Stimulated activated CD4-positive, alpha-beta T cell treated with anti-CD3 and anti-CD28 coated beads, TNF-alpha, amount 100 ng/mL, for 1 hour (primary cell): ENCODE measurements at places on chromosomes 1 and 21.

DNA sequence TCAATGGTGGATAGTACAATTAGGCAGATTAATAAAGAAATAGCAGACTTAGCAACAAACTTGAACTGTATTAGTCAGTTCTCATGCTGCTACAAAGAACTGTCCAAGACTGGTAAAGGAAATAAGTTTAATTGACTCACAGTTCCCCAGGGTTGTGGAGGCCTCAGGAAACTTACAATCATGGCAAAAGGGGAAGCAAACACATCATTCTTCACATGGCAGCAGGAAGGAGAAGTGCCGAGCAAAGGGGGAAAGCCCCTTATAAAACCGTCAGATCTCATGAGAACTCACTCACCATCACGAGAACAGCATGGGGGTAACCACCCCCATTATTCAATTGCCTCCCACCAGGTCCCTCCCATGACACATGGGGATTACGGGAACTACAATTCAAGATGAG is 27.1 kb upstream of the PDE4B start:
- DNase-seq = no peak

GRCh38 chr1:246476771-246477170 is 30.3 kb downstream of the SMYD3 start:
- no peak for DNase-seq

- DNase-seq = no peak
Measured at GRCh38 chr1:173861731-173862145, 6.1 kb downstream of the GAS5 start.

GRCh38 chr1:85940656-85941306 is 215.8 kb downstream of the COL24A1 start:
- DNase-seq = no peak

DNA sequence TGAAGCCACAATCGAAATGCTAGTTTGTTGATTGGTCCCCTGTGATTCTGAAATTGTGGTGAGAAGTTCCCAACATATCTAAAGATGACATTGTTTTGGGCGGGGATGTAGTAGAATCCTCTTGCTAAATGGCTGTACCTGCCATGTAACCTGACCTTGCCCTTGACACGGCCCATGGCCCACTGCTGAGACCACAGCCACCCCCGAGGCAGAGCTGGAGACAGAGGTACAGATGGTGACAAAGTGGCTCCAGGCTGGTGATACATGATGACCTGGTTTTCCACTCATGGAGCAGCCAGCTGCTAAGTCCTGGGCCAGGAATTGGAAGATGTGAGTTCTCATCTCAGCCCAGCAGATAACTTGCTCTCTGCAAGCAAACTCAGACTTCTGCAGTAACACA is 226.5 kb downstream of the FOXD2 start:
- DNase-seq = no peak
